Omental fat pad (tissue), 4 donors: ENCODE measurements at places on chromosomes 4 and X. TPM values are rescaled to one million over a fixed set of nuclear protein-coding genes. Genes with fewer than 3 reads are reported as not detected.

The CLCN4 gene
- 3.9 TPM for total RNA-seq

DNA sequence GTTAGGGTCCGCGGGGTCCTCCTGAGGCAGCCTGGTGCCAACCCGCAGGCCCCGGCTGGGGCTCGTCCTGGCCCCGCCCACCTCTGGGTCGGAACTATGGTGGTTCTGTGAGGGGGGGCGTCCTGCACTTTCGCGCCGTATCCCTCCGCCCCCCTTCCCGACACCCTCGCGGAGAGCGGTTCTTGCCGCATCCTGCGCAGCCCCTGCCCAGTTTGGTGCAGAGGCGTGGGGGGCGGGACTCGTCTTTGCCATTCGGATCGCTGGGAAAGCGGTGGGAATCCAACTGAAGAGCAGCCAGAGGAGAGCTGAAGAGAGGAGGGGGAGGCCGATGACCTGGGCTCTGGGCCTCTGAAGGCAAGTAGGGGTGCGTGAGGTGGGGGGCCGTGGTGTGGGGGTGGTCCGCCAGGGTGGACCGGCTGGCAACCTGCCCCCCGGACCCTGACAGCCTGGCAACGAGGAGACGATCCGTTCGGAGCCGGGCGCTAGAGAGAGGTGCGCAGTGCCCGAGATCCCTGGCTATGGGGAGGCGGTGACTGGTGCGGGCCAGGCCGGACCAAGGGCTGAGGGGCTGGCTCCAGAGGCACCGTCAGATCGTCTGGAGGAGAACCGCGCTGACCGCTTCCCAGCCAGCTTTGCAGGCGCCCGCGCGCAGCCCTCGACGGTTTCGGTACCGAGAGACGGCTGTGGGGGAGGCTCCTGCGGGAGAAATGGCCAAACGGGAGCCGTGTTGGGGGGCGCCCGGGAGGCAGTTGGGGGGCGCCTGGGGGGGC is at the start of gene GPRASP1:
Gene GPRASP1 (plus strand): TSS at position 242 of the 770 bp plus-strand sequence. CDS start 2,431 bp downstream, outside the sequence.
- DNase-seq: no peak

DNA sequence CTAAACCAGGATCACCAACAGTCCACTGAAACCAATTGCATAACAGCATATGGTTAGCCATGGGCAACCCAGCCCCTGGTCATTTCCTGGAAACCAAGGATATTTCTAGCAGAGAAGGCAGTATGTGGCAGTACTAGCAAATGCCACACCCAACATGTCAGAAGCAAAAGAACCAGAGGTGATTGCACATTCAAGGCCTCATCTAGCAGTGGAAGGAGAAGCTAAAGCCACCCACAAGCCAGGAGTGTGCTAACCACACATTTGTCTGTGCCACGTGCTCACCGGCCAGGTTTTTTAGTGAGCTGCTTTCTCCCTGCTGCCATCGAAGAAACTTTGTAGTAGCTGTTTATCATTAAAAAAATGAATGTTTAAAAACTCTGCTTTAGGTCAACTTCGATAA is 42.0 kb downstream of the TEC start:
- no peak for DNase-seq

The GABRG1 gene
- total RNA-seq: not detected

DNA sequence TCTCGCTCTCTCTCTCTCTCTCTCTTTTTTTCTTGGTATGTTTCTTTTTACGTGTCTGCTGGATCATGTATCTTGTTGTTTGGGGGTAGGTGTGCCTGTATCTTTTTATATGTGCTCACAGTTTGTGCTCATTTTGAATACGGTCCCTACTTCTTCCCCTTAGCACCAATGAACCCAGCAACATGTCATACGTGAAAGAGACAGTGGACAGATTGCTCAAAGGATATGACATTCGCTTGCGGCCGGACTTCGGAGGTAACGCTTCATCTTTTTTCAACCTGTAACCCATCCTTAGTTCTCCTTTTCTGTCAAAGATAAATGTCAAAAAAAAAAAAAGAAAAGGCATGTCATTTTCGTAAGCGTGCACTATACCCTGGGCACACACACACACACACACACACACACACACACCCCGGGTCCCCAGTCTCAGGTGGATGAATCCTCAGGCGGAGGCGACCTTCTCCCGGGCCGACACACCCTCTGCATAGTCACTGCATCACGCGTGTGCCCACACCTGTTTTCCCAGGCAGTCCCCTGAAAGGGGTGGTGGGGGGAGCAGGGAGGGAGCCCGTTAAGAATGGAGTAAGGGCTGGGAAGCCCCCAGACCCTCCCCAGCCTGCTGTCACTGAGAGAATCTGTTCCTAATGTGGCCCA is 511 bp downstream of the GABRB1 start:
- DNase-seq: no peak

The NKX3-2 gene
- 0.75 TPM for total RNA-seq

DNA sequence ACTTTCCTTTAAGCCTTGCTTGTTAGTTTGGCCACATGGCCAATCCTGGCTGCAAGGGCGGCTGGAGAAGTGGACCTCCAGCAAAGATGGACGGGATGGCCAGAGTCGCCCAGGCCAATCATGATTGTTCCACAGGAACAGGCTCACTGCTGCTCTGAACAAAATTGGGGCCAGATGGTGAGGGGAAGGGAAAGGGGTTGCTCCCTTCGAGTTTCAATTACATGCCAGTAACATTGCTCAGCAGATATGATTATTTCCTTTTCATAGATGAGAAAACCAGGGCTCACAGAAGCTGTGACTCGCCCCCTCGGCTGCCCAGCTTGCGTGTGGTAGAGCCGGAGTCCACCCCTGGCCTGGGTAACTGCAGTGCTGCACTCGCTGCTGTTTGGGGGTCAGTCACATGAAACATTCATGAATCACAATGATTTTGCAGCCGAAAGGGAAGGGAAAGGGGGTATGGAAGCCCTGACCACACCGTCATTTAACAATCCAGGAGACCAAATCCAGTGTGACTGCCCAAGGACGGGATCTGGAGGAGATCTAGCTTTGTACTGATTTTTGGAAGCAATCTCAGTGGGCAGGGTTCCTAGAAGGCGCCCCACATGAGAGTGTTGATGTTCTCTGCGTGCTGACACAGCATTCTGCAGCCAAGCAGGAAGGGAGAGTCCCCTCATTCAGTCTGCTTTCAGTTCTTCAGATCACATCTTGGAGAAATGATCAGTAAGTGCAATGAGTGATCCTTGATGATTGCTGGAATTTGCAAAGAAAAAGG is 77.3 kb upstream of the MSX1 start:
- no peak for DNase-seq

DNA sequence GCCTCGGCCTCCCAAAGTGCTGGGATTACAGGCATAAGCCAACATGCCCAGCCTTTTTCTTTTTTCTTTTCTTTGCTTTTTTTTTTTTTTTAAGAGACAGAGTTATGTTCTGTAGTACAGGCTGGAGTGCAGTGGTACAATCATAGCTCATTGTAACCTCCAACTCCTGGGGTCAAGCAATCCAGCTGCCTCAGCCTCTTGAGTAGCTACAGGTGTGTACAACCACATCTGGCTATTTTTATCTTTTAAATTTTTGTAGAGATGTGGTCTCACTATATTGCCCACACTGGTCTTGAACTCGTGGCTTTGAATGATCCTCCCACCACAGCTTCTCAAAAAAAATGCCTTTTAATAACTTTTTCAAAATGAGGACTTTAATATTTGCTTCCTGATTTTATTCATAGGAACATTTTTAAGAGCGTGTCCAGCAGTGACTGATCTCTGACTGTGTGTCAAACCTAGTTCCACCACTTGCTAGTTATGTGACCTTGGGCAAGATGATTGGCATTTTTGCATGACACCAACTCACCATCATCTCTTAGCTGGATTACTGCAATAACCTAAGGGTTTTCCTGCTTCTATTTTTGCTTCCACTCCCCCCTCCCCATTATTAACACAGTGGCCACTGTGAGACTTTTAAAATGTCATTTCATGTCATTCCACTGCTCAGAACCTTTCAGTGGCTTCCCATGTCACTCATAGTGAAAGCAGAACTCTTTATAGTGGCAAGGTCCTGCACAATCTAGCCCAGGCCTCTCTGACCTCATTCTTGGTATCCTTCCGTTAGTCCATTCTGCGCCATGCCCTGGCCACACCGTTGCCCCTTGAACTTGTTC is 4.5 kb upstream of the TNIP3 start:
- DNase-seq: no peak

The PNMA6F gene
- total RNA-seq: not detected

- DNase-seq: no peak
These were observed at the start of gene SOD3 for GRCh38 chr4:24794916-24795665. Gene SOD3, plus strand, starts transcription at chr4:24795573. Its CDS starts 3,949 bp downstream, at chr4:24799522.

GRCh38 chr4:77174426-77174825 is 17.4 kb downstream of the CCNG2 start:
- DNase-seq: no peak

DNA sequence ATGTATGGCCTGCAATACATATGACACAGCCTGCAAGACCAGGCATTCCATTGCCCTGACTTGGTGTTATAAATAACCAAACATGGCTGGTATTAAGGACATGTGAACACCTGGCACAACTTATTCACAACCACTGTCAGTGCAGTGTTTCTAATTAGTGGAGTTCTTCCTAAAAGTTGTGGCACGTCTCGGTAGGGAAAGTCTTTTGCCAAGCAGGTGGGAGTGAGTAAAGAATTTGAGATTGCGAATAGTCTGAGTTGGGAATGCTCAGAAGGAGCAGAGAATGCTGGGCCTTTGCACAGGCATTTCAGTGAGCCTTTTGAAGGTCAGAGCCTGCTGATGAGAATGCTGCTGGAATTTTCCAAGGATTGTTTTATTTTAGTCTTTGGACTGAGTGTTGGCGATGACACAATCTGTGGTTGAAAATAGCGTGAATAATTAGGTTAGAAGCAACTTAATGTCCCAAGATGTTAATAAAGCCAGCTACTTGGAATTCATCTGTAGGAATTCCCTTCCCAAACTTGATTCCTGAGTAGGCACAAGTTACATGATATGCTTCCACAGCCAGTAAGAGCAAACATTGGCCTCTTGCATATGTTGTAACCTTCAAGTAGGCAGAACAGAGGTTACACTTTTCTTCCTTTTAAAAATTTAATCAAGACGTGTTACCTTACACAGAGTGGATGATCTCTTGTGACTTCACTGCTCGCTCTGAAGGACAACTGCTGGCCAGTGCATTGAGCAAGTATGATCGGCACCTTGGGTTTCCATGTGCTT is 83.6 kb upstream of the PGRMC2 start:
- no peak for DNase-seq

DNA sequence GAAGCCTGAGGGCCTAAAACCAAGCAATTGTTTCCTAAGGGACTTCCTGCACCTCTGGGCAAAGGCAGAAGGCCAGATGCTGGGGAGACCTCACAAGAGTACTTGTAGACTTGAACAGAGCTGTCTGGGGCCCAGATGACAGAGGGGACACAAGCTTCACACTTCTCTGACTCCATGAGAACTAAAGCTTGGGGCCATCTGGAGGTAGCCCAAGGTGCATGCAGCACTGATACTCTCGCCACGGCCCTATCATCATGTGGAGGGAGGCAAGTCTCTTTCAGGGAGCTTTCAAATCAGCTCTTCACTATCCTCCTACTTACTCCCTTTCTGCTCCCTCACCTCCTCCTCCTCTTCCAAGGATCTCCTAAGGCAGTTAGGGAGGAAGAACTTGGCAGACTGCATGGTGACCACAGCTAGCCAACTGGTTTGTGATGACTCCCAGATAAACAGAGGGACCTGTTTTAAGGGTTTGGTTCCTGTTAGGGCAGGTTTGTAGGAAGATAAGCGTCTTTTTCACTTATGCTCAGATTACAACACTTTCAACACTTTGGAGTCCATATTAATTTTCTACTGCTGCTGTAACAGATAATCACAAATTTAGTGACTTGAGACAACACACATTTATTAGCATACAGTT is 23.8 kb downstream of the MSL3 start:
- no peak for DNase-seq

DNA sequence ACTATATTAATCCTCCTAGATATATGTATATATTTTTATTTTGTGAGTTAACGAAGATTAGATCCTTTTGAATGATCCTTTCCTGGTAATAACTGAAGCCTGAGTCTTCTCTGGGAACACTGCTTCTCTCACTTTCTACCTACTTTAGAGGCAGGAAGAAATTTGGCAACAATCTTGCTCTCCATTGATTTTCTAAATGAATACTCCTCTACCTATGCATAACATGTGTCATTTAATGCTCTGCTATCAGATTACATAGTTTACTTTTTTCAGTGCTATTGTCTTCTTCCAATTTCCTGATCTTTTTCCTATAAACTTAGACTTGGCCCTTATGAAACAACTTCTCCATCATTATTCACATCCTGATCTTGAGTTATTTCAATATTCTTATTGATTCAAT is 60.4 kb upstream of the PDHA2 start:
- no peak for DNase-seq

The IGSF1 gene
- total RNA-seq: 0.96 TPM

The IL13RA2 gene
- 2.9 TPM for total RNA-seq

The CFI gene
- 49.7 TPM for total RNA-seq

The TRIML1 gene
- total RNA-seq: not detected

The TEC gene
- 4.8 TPM for total RNA-seq

The MAGEB10 gene
- total RNA-seq: not detected

The GAGE1 gene
- total RNA-seq: not detected

The DNAAF6 gene
- total RNA-seq: not detected

The CXCL1 gene
- 2.7 TPM for total RNA-seq

DNA sequence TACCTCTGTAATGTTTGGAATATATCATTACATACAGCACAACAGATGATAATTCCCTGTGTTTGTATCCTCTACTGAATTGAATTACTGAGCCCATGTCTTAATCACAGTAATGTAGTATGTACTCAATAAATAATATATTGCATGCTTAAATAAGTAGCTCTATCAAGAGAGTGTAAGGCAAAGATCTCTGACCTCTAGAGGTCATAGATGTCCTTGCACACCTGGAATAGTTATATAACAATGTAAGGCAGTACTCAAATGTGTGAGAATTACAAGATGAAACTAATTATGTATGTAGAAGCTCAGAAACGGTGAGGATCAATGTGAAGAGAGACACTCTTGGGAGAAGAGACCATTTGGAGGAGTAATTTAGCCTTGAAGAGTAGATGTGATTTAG is 14.3 kb upstream of the GCNA start:
- DNase-seq: no peak

DNA sequence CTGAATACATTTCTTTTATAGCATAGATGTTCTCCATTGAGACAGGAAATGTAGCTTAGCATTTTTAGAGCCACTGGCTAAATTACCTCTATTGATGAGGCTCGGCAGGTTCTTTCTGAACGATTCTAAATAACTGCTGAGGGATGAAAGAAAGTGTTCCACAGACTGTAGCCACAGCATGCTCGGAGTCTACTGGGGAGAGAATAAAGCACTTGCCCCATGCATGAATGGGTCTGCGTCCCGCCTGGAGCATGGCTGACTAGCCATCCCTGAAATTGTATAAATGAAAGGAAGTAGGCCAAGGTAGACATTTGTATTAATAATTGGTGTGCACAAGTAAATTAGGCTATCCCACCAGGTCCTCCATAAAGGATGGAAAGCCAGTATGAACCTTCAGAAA is 269.8 kb downstream of the COL25A1 start:
- no peak for DNase-seq

- no peak for DNase-seq
These were observed 32.7 kb downstream of the TMEM47 start for GRCh38 chrX:34624416-34624815.

The DCLK2 gene
- 8.8 TPM for total RNA-seq
